Activated CD4-positive, alpha-beta memory T cell treated with anti-CD3 and anti-CD28 coated beads for 36 hours (primary cell): ENCODE measurements at places on chromosomes 12 and 14.

DNA sequence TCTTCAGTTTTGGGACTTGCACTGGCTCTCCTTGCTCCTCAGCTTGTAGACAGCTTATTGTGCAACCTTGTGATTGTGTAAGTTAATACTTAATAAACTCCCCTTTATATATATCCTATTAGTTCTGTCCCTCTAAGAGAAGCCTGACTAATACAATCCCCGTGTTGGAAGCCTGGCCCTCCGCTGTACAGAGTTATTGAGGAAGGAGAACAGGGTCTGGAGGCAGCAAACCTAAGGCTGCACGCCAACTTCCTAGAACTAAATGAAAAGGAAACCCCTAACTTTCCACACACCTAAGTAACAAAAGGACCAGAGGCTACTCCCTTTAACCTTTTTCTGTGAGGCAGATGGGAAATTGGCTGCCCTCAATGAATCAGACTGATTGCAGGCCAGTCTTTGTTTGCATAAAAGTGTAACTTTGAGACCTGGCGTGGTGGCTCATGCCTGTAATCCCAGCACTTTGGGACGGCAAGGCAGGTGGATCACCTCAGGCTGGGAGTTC, 42.6 kb upstream of the LIMA1 start:
- no peak for DNase-seq

GRCh38 chr12:82638324-82638723, 48.4 kb upstream of the TMTC2 start:
- no peak for DNase-seq

GRCh38 chr12:27866373-27867101, 86.5 kb upstream of the MANSC4 start:
- no peak for DNase-seq

DNA sequence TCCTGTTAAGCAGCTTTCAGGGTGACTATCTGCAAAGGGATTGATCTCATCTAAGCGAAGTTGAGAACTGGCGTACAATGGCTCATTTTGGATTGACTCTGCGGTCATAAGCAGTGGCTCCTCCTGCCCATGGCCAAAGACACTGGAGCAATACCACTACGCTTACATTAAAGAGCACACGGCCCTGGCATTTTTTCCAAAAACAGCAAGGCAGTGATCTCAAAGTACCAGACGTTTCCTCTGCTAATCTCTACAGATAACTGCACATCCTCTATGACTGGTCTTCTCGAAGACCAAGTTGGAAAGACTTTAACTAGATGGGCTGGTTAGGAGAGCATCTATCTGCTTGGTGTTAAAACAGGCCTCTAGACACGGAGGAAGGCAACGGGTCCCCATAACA, 2.7 kb downstream of the PITPNM2 start:
- DNase-seq, result no peak

GRCh38 chr14:58822856-58823255, 185.1 kb downstream of the DACT1 start:
- DNase-seq, result no peak

GRCh38 chr12:56541631-56542030, 20.0 kb downstream of the RBMS2 start:
- DNase-seq, result no peak

DNA sequence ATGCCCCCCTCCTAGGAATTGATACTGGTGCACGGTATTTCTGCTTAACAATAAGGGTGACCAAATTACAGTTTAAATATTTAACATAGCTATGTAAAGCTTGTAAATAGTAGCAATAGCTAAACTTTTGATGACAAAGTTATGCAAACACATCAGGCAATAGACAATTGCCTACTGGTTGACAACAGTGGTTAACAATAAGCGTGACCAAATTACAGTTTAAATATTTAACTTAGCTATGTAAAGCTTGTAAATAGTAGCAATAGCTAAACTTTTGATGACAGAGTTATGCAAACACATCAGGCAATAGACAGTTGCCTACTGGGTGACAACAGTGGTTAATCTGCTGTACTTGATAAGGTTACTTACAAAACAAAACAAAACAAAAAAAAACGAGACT, 886.5 kb upstream of the FLRT2 start:
- no peak for DNase-seq

- no peak for DNase-seq
These were observed 112.2 kb downstream of the CHST11 start for GRCh38 chr12:104568935-104569334.

DNA sequence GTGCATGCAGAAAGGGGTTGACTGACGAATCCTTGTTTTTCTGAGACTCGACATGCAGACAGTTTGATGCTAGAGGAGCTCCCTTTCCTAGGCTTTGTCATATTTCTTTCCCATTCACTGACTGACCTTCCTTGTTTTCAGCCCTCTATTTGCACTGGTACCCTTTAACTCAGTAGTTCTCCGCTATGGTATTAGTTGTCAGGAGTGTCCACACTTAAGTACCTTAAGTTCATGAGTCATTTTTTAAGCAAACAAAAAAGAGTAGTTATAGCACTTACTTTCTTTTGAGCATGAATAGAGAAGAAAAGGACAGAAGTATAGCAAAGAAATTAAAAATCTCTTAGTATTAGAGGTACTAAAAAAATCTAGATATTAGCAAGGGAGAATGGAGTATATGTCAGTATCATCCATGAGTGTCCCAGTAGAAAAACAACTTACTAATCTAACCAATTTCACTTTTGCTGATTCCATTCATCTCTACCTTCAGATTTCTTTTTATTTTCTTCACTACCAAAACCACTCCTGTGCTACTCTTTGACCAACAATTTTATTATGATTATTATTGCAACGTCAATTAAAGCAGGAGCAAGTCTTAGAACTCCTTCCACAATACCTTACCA, 8.3 kb downstream of the ATP2B1 start:
- DNase-seq, result no peak

- DNase-seq, result no peak
These were observed 1057.7 kb downstream of the VRK1 start for GRCh38 chr14:97854918-97855317.

DNA sequence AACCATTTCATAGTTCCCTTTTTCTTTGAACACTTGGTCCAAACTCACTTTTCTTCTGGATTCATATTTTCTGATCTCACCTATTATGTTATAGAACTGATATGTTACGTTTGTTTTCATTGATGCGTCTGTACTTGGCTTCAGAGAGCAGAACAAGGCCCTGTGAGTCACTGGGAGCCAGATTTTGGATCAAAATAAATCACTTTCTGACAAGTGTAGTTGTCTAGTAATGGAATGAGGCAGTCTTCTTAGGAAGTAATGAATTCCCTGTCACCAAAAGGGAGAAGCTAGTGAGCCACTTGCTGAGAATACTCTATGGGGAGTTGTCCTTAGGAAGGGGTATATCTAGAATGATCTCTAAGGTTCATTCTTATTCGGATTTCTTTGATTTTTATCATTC, 10.2 kb downstream of the BICD1 start:
- no peak for DNase-seq

DNA sequence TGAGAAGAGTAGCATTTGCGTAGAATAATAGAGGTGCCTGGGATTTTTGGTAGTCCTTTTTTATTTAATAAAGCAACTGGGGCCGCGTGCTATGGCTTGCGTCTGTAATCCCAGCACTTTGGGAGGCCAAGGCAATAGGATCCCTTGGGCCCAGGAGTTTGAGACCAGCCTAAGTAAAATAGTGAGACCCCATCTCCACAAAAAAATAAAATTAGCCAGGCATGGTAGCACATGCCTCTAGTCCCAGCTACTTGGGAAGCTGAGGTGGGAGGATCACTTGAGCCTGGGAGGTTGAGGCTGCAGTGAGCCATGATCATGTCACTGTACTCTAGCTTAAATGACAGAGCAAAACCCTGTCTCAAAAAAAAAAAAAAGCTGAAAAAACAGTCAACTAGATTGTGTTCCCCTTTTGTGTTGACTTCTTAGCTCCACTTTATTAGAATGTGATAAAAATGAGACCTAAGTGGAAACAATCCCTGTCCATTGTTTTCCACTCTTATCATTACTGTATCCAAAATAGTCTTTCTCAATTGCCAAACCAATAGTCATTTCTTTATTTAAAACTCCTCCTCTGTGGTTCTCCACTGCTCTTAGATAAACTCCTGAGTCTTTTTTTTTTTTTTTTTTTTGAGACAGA, 7.4 kb downstream of the PRKCH start:
- no peak for DNase-seq

DNA sequence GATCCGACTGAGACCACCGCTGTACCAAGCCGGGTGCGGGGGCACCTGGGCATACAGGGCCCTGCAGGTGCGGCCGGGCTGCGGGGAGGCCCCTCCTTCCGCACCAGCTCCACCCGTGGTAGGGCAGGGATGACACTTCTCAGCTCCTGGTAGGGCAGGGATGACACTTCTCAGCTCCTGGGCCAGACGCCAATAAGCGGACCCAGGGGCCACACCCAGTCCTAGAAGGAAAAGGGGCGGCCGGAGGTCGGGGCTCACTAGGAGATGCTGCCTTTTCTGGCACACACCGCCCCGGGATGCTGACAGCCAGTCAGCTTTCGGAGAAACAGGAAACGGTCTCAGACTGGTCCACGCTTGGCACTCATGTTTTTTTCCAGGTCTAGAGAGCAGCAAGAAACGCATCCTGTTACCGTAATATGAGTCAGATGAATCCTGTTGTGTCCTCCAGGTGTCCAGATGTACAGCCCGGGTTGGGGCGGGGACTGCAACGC, 34.8 kb downstream of the NFKBIA start:
- DNase-seq, result peak; percentile 46

DNA sequence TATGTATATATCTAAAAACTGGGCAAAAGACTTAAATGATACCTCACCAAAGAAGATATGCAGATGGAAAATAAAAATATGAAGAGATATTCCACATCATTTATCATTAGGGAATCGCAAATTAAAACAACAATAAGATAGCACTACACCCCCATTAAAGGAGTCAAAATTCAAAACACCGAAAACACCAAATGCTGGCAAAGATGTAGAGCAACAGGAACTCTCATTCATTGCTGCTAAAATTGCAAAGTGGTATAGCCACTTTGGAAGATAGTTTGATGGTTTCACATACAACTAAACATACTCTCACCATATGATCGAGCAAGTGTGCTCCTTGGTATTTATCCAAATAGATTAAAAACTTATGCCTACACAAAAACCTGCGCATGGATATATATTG, 131.5 kb upstream of the BCL2L14 start:
- DNase-seq, result no peak

DNA sequence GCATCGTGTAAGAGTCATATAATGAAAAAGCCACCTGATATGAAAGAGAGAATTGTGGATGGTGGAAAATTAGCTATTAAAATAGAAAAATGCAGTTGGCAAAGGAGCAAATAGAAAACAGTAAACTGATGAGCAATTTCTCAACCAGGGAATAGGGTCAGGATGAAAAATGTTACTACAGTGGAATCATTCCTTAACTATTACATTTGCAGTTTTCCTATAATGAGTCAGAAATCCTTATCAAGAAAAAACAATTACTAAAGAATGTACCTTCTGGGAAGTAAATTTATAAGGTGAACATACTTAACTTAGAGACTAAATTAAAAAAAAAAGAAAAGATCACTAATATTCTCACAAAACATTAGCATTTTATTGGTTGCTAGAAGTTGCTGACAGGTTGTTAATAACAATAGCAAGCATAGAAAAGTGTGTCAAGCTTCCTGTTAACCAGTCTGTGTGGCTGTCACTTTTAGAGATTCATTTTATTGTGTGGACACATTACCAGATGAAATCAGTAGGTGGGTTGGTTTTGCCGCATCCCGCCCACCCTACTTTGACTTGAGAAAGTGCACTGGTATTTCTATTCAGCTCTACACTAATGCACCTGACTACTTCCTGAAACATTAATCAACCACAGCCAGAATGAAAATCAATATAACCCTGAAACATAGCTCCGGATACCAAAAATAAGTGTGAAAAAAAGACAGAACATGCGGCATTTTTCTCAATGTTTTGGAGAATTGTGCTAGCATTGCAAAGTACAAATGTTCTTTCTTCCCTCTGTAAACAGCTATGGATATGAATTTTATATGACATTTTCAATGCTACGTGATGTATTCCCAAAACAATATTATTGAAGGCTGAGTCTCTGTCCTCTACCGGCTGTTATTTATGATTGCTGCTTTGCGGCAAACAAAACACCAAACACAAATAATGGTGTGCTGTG, 576.7 kb downstream of the SLC16A7 start:
- no peak for DNase-seq

DNA sequence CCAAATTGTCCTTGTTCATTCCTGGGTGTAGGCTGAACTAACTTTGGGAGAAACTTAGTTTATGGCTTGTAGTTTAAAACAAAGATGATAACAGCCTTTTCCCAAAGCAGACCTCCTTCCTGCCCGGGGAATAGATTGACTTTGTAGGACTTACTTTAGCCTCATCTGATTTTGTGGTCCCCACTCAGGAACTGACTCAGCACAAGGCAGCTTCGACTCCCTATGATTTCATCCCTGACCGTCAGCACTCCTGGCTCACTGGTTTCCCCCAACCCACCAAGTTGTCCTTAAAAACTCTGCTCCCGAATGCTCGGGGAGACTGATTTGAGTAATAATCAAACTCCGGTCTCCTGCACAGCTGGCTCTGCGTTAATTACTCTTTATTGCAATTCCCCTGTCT, 40.1 kb upstream of the DDHD1 start:
- DNase-seq, result no peak

- DNase-seq, result no peak
These were observed 38.3 kb downstream of the RAD51B start for GRCh38 chr14:67857778-67858350.

- no peak for DNase-seq
These were observed 22.7 kb upstream of the PRMT8 start for GRCh38 chr12:3468329-3468728.

DNA sequence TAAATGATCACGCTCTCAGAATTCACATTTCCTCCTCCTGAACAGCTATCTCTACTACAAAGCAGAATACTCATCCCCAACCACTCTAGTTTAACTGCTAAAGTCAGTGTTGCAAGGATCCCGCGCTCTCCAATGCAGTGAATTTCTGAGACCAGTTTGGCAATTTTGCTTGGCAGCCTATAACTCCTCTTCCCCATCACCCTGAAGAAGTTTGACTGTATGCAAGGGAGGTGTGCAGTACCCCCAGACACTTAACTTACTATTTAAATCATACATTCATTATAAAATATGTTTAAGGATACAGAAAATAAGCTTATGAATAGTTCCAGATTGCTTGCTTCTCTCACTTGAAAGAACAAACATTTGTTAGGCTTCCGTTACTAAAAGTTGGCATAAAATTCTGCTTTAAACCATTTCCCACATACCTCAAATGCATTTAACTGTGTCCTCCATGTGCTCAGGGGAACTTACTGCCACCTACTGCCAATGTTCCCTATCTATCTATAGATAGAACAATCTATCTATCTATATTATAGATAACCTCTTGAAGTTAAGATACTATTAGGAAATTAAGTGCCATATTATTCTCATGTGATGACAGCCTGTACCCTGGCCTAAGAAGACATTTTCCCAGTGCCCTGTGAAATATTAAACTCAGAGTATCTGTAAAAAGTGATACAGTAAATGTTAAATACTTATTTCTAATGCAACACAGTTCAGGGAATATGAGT, 2.4 kb downstream of the LGR5 start:
- DNase-seq, result no peak

- DNase-seq, result no peak
These were observed 233.6 kb upstream of the SRRM4 start for GRCh38 chr12:118747771-118748170.
